ENCODE measurements at places on chromosomes 1 and 21.

DNA sequence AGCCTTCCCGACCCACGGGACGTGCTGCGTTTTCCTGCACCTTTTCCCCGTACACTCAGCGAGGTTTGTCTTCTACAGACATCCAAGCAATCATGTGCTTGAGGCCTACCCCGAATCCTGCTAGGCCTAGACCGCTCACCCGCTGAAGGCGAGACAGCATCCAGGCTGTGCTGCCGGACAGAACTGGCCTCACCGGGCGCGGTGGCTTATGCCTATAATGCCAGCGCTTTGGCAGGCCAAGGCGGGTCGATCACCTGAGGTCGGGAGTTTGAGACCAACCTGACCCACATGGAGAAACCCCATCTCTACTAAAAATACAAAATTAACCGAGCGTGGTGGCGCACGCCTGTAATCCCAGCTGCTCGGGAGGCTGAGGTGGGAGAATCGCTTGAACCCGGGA, 54.1 kb downstream of the ECE1 start:
- no peak for DNase-seq

DNA sequence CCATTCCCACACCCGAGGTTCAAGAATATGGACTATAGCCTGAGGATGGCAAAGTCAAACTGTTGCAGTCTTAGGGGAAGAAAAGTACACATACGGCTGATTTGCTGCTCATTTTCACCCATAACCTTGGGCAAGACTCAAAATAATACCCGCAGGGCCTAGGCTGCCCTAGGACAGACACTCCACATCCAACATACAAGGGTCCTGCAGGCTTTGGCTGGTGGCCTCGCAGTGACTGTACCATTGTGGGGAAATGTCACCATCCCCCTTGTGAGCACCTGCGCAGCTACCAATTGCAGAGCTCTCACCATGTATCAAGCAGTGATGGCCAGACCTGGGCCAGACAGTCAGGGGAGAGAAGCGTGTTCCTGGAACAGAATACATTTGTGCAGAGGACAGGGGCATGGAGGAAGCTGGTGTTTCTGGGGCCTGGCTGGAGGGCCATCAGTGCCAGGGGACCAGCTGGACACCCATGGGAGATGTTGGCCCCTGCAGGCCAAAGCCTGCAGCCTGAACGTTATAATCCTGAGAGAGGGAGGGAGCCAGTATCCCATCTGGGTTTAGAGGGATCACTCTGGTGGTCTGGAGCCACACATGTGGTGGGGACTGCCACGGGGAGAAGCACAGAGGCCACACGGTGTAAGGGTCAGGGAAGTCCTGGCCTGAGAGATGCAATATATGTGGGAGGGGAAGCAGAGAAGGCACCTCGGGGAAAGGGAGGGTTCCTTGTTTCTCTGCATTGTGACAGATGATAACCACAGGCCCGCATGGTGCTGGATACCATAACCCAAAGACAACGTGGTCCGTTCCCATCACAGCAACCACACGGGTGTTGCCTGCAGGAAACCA, 101.2 kb downstream of the GLIS1 start:
- no peak for DNase-seq

- DNase-seq = no peak
Measured at GRCh38 chr1:244868484-244869363, 4.4 kb upstream of the HNRNPU start.

DNA sequence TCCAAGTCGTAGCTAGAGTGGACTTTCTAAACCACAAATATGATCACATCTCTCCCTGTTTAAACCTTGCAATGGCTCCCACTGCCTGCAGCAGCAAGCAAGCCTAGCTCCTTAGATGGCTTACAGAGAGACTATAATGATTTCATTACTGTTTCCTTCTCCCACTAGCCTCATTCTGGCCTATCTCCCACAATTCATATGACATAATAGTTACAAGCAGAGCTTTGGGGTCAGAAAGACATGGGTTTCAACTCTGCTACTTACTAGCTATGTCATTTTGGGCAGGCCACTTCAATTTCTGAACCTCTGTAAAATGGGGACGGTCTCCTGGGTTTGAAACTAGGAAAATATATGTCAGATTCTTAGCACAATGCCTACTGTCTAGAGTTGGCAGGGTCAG, 143.3 kb downstream of the TRABD2B start:
- DNase-seq = no peak

DNA sequence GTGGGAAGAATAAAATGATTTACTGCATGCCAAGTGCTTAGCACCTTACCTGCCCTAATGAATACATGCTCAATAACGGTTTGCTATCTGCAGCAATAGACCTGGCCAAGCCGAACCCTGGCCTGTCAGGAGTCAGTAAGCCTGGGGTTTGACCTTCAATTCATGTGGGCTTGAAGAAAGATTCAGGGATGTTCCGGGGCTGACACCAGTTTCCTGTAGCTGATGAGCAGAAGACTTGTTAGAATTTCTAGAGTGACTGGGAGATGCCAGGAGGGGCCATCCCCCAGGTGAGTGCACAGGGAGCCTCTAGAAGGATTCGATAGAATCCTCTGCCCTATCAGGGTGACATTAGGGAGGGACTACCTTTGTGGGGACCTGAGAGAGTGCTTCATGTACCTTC, 210.9 kb downstream of the HIVEP3 start:
- no peak for DNase-seq

DNA sequence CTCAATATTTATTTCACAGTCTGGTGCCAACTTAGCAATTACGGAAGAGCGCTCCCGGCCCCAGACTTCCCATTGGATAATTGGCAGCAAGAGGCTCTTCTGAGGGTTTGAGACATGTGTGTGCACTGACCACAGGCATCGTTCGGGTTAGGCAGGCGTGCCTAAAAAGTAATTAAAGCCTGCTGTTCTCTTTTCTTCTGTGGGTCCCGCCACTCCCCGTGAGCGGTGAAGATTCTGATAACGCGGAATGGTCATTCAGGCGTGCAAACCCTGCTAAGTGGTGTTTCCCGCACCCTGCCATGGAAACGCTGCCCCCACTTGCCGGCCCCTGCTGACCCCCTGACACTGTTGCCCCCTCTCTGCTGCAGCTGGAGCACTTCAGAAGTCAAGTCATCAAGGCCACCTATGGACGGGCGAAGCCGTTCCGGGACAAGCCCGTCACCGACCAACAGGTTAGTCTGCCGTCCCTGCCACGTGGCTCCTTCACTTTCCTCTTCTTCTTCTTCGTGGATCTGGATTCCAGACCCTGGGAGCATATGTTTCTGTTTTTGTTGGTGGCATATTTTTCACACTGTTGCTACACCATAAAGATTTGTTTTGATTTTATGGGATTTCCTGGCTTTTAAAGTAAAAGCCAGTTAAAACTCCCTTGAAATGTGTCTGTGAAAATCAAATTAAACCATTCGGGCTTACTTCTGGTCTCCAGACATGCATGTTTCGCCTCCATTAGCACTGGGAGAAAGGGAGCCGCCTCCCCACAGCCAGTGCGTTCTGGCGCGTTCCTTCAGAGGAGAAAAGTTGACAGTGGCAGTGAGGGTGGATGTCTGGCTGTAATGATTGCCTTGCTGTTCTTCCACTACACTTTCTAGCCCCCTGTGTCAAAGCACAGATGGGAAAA, 79.9 kb downstream of the FHAD1 start:
- DNase-seq = no peak

DNA sequence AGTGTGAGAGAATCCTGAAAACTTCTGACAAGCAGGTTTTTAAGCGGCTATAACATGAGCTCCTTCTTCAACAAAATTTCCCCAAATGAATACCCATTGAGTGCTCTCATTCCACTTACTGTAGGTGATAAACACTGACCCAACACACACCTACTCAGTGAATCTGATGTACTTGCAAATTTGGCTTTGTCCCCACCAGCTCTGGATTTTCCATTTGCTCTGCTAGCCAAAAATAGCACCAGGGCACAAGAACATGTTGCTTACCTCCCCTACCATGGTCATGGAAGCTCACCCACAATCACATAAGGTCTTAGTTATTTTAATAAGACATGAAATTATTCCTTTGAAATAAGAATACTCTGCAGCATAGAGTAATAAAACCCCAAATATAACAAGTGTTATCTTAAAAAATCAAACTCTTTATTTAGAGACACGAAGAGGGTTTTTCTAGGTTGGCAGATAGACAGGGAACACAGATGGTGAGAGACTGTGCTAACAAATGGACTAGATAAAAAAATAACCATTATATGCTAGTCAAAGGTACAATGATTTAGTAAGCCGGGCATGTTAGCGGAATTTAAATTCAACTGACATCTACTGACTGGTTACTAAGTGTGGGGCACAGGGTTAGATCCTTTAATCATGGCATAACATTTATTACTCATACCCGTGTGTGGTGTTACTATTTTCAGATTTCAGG, 291.9 kb downstream of the KCNH1 start:
- DNase-seq = no peak

DNA sequence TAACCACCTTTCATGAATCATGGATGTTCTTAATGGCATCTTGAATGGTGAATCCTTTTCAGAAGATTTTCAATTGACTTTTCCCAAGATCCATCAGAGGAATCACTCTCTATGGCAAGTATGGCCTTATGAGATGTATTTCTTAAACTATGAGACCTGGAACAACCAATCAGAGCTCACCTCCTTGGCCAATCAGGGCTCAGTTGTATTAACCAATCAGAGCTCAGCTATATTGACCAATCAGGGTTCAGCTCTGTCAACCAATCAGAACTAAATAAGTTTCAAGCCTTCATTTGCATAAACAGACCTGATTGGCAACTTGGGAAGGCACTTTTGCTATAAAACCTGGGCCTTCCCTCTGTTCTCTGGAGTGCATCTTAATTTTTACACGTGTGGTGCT, 13.6 kb upstream of the FAM3B start:
- DNase-seq = no peak

Data from stimulated activated CD4-positive, alpha-beta T cell treated with anti-CD3 and anti-CD28 coated beads, Interleukin-1b, Interleukin-23, amount 100 ng/mL, for 1 hour (primary cell).